ENCODE measurements at places on chromosomes 11 and 22.

DNA sequence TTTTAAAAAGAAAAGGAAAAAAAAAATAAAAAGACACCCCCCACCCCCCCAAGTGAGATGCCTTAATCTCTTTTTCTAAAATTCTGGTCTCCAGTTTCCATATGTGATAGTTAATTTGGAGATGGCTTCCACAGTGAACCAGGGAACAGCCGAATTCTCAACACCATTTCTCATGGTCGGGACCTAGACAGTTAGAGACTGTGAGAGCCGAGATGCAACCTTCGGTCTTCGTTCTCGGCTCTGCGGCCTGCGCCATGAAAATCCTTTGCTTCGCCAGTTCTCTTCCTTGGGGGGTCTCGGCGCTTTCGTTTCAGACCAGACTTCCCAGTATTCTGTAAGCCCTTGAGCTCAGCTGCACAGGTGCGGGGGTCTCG lies 723 bp downstream of the CACNG2 start:
- DNase-seq = no peak

DNA sequence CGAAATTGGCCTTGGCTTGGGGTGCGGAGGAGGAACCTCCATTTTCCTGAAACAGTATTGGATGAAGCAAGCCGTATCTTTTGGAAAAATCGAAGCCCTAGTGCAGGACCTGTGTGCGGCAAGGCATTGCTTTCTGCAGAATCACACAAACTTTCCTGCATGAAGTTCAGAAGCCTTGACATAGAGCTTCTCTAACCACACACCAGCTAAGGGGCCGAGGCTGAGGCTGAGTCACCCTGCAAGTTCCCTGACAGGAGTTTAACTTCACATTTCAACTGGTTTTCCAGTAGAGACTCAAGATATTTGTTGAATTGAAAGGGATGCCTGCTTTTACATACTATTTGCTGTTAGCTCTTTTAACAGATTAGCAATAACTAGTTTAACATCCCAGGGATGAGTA lies 67.8 kb downstream of the TCF20 start:
- DNase-seq = no peak

GRCh38 chr11:41836431-41836830 lies 377.0 kb upstream of the LRRC4C start:
- DNase-seq = peak; percentile 34

DNA sequence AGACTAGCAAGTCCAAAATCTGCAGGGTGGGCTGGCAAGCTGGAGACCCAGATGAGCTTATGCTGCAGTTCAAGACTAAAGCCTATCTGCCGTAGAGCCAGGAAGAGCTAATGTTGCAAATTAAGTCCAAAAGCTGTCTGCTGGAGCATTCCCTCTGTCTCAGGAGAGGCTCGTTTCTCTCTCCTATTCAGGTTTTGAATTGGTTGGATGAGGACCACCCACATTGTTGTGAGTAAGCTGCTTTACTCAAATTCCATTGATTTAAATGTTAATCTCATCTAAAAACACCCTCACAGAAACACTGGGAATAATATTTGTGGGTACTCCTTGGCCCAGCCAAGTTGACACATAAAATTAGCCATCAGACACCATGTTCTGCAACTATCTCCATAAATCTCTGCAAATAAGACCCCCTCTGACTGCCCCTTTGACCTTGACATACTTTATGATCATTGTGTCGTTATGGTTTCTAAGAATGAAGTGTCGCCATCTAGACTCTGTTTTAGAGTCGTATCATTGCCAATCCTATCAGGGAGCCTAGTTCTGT lies 16.8 kb upstream of the CUL5 start:
- no peak for DNase-seq

DNA sequence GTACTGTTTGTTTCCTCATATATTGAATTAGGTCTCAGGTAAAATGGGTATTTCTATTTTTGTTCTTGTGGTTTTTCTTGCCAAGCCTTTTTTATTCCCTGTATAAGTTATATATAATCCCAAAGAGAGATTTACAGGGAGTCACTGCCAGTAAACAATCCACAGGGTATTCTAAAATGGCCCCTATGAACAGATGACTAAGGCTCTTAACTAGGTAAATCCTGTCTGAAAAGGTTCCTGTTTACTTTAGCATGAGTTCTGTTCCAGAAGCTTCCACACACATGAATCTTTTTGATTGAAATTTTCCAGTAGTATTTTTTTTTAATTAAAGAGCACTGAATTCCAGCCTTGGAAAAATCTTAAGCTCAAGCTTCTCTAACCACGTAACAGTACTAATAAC lies 552.8 kb upstream of the CCDC179 start:
- DNase-seq = no peak

GRCh38 chr11:126840201-126840886 lies 160.2 kb downstream of the KIRREL3 start:
- DNase-seq = no peak

- no peak for DNase-seq
Measured at GRCh38 chr22:32144496-32145274, 14.4 kb downstream of the C22orf42 start.

DNA sequence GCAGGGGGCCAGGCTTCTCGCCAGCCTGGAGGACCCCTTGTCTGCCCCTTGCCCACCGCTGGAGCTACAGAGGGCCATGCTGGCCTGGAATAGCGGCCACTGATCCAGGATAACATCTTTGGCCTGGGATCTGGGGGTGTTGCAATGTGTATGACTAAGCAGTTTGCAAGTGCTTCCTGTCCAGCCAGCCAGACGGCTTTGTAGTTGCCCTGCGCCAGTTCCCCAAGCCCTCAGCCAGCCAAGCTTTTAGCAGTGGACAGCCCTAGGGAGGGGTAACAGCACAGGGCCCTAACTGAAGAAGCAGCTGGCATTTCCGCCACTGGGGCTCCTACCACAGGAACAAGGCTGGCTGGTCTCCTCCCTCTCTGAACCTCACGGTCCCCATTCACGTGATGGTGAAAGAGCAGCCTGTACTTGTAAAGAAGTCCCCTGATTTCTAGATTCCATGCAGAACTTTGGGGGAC lies 32.1 kb downstream of the UQCR10 start:
- peak; percentile 99 for DNase-seq

GRCh38 chr22:45863981-45864751 lies 112.8 kb downstream of the WNT7B start:
- DNase-seq = peak; percentile 80
